ENCODE measurements at places on chromosomes 3 and 15.

- no peak for DNase-seq
These were observed 115.6 kb upstream of the LMCD1 start for GRCh38 chr3:8385848-8386620.

- no peak for DNase-seq
These were observed 38.1 kb upstream of the NMNAT3 start for GRCh38 chr3:139715743-139716360.

GRCh38 chr15:90960298-90961091, 5.8 kb downstream of the RCCD1 start:
- DNase-seq: no peak

DNA sequence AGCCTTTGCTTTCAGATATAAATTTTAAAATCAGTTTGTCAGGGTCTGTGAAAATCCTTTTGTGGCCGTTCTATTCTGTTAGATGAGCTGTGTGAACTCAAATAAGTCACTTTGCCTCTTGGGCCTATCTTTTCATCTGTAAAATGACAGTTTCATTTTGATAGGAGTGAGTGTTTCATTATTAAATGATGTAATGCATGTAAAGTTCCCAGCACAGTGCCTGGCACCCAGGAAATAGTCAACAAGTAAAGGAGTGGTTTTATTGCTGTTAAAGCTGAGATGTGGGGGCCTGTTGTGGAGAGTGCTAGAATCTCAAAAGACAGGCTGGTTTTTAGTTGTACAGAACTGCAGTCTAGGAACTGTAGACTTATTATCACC, 394.5 kb upstream of the CFAP20DC start:
- no peak for DNase-seq

- DNase-seq: no peak
These were observed 60.0 kb upstream of the STT3B start for GRCh38 chr3:31472479-31473390.

DNA sequence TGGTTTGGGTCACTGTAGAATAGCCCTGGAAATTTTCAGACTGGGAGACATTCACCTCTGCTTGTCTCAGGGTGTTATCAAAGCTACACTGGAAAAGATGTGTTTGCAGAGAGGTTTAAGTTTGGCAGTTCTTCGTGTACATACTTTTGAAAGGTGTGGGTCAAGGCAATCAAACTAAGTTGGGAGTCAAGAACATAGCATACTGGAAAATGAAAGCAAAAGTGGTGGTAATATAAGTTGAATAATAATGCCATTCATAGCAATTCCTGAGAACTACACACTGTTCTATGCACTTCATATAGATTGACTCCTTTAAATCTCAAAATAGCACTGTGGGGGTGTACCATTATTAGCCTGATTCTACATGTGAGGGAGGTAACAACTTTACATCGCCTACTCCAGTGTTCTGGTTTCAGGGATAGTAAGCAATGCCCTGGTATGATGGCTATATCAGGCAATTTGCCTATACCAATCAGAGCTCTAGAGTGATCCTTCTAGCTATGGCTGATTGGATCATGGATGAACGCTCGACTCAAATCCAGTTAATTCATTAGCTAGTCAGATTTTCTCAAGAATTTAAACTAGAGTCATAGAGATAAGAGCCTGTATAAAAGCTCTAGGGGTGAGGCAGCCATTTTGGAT, 44.6 kb upstream of the RASGRP1 start:
- DNase-seq: no peak

DNA sequence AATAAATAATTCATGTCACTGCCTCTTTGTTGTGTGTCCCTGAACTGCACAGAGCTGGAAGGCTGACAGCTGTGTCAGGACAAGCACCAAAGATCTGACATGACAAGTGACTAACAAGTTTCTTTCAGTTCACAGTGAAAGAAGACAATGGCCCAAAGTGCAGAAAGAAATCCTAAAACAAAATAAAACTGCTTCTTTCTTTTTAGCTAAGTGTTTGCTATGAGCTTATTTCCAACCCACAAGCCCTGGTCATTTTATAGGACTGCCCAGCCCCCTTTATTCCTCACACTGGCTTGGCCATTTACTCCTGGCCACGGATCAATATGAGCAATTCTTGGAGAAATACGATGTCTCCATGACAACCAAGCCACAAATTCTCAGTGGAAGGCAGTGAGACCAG, 238.5 kb downstream of the WDR72 start:
- no peak for DNase-seq

DNA sequence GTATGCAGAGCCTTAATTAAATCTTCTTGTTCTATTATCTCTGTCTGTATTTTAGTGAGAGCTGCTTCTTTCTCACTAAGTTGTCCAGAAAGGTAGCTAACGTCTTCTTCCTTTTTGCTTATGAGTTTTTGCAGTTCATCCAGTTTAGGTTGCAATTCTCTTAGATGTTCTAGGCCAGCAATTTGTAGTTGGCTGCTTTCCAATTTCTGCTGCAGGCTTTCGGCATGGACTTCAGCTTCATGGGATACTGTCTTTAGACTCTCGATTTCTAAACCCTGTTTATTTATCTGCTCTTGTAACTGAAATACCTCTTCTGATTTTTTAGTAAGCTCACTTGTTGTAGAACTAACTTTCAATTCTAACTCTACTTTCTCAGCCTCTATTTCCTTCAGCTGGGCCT, 35.5 kb upstream of the HCLS1 start:
- DNase-seq: no peak

GRCh38 chr3:125116311-125117080, 60.7 kb upstream of the HEG1 start:
- no peak for DNase-seq

DNA sequence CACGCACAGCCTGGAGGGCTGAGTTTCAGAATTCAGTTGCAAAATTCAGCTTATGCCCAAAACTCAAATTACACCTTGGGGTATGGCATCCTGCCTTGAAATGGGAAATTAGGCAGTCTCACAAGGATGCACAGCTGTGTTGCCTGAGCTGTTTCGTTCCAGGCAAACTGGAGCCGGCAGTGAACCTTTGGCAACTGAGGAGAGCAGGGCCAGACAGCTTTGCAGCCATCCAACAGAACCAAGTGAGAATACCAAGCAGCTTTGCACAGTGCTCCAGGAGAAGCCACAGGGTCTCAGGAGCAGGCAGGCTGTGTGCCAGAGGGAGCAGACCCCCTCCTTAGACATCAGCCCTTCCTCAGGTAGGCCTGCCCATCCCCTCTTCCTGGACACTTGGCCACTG, 32.5 kb upstream of the BFSP2 start:
- DNase-seq: no peak

DNA sequence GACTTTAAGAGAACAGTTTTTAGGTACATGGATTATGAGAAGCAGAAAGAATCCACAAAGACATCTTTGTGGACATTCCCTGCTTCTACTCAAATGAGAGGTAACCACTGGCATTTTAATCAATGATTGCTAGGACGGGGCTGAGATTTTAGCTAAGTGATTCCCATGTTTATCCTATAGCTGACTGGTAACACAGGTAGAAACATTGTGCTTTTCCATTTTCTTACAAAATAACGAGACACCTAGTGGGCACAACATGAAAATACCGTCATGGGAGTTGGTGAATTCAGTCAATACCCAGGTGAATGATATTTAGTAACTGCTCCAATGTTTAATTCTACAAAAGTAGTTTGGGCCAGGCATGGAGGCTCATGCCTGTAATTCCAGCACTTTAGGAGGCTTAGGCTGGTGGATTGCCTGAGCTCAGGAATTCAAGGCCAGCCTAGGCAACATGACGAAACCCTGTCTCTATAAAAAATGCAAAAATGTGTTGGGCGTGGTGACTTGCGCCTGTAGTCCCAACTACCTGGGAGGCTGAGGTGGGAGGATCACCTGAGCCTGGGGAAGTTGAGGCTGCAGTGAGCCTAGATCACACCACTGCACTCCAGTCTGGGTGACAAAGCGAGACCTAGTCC, 37.2 kb upstream of the DENND4A start:
- peak; percentile 39 for DNase-seq

- no peak for DNase-seq
These were observed 65.3 kb upstream of the FLNB start for GRCh38 chr3:57942872-57943283.

DNA sequence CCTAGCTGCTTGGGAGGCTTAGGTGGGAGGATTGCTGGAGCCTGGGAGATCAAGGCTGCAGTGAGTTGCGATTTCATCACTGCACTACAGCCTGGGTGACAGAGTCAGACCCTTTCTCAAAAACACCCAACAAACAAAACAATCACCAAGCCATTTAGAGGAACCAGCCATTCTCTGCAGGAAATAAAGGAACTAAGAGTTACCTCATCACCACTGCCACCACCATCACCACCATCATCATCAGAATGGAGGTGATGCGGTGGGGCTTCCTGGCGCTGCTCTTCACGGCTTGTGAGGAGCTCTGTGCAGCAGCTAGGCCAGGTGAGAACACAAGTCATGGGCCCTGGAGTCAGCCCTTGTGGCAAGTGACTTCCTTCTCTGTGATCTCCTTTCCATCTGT, 37.7 kb upstream of the KLHL25 start:
- DNase-seq: peak; percentile 29

DNA sequence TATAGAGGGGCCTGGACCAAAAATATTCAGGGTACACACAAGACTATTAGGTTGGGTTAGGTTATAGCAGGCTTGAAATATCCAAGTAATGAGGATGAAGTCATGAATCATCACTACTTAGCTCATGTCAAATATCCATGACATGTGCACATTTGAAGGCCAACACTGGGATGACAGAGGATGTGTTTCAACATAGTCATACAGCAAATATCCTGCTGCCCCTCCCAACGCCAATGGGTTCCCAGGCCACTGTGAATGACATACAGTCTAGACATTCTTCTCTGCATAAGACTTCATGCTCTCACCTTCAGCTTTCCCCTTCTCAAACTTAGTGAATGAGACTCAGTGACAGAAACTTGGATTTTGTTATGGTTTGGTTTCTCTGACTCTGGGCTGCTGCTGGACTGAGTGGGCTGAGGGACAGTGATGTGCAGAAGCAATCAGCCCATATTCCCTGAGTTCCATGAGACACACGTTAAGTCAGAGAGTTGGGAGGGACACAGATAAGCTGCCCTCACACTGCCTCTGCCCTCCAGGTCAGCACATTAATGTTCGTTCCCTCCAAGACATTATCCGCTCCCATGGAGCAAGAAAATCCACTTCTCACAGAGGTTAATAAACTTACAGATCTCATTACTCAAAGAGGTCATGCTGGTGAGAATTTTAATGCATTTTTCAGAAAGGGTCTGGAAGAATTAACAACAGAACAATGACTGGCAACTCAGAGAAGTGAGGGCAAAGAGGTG, 15.4 kb downstream of the HOMER2 start:
- no peak for DNase-seq

DNA sequence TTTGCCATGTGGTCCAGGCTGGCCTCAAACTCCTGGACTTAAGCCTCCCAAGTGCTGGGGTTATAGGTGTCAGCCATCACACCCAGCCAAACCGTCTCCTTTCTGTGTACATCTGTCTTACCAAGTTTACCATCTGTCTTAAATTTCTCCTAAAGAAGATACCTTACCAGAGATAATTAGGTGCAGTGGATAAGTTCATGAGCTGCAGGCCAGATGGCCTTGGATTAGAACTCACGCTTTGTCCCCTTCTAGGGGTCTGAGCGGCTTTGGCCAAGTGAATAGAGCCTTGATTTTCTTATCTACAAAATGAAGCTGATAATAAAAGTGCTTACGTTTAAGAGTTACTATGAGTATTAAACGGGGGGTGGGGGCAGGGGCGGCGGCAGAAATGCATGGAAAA, 103.9 kb downstream of the SUCLG2 start:
- DNase-seq: no peak

- DNase-seq: no peak
These were observed 25.7 kb downstream of the TUBGCP5 start for GRCh38 chr15:23013681-23014080.

DNA sequence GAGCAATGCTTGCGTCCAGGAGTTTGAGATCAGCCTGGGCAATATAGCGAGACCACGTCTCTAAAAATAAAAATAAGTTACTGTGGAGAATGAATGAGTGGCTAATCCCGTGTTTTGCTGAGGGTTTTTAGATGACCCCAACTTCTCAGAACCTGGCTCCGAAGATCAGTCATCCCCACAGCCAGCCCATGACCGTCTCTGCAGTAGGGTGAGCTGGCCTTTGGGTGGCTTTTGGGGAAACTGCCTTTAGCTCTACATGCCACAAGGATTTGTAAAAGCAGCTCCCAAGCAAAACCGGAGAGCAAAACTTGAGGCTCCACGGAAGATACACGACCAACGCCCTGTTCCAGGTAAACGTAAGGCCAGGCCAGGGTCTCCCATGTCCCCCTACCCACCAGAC, 39.2 kb upstream of the TFRC start:
- DNase-seq: no peak

DNA sequence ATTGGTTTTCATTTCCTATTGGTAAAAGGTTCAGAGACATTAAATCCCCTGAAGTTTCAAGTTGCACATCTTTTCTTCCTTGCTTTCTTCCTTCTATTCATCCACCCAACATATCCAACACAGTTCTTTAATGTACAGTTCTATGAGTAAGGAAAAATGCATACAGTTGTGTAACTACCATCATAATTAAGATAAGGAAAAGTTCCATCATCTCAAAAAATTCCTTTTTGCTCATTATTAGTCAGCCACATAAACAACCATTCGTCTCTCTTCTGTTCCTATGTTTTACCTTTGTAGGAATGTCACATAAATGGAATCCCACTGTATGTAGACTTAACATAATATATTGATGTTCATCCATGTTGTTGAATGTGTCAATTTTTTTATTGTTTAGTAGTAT, 211.1 kb upstream of the ADAMTS9 start:
- DNase-seq: no peak

DNA sequence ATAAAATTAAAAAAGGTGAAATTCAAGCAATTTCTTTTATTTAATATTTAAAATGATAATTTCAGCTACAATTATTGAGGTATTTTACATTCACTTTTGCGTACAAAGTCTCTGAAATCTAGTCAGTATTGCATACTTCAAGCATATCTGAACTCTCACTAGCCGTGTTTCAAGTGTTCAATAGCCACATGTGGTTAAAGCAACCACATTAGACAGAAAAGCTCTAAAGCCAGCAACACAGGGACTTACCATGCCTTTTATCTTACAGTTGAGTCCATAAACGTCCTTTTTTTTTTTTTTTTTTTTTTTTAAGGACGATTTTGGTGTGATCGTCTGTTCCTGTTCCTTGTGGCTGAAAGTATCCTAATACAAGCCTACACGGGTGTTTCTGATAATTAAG, 257.0 kb upstream of the RGMA start:
- DNase-seq: no peak

- no peak for DNase-seq
These were observed 18.3 kb downstream of the ACAA1 start for GRCh38 chr3:38118421-38119247.

- no peak for DNase-seq
These were observed 223.4 kb downstream of the NR2F2 start for GRCh38 chr15:96553931-96554330.

GRCh38 chr3:50256978-50257890, 11.7 kb upstream of the SEMA3B start:
- peak; percentile 43 for DNase-seq

GRCh38 chr3:32118215-32118614, 11.8 kb downstream of the GPD1L start:
- DNase-seq: no peak

DNA sequence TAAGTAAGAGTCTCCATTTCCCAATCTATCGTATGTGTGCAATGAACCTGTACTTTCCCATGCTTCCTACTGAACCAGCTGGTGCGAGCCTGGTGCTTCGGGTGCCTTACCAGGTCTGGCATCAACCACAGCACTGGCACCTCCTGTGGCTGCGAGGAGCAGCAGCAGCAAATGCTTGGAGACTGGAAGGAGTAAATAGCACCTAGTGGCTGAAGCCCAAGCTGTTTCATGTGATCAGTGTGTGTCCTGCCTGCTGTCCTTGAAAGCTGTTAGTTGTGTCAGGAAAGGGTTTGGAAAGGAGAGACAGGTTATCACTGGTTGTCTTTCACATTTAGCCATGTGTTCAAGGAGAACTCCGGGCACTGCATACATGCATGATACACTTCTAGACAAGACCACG, 31.8 kb downstream of the PCOLCE2 start:
- no peak for DNase-seq
